Activated CD4-positive, alpha-beta T cell treated with anti-CD3 and anti-CD28 coated beads for 36 hours (primary cell): ENCODE measurements at places on chromosomes 12 and 14. TPM values are rescaled to one million over a fixed set of nuclear protein-coding genes. Genes with fewer than 3 reads are reported as not detected.

SYNDIG1L gene
- not detected for total RNA-seq

C1R gene
- total RNA-seq = 2.2 TPM

DNA sequence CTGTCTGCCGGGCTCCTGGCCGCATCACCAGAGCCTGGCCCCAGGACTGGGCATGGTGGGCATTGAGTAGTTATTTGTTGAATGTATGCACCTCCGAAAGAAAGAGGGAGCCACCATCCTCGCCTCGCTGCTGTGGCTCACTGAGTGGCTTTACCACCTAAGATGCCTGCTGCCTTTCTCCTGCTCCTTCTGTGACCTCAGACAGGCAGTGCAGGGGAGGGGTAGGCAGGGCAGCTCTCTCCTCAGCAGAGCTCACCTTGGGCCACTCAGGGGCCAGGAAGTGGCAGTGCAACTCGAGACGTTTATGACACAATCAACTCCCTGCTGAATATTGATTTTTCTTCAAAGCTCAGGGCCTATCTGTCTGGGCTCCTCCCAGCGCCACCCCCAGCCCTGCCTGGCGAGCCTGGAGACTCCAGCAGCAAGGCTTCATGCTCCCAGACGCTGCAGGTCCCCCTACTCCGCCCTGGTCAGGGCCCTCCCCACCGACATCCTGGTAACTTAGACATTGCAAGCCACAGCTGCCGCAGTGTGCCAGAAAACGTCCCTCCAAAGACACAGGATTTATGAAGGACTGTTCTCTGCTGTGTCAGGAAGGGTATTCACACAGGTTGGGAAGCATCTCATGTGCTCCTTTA, 84.3 kb upstream of the DIO3 start:
- H3K27me3 ChIP-seq = peaks cover 13% of the 10 kb centered on the region
- H3K4me3 ChIP-seq = no peak overlapping the region
- no peak for DNase-seq
- no peaks in the 10 kb centered on the region for H3K36me3 ChIP-seq
- H3K4me1 ChIP-seq = no peaks in the 10 kb centered on the region

GRCh38 chr12:123105211-123105826, 45.6 kb downstream of the PITPNM2 start:
- H3K27ac ChIP-seq = peak overlapping the region; percentile 91
- H3K27me3 ChIP-seq = no peaks in the 10 kb centered on the region
- peaks cover 15% of the 10 kb centered on the region for H3K36me3 ChIP-seq
- no peak overlapping the region for H3K4me3 ChIP-seq

GRCh38 chr14:104749111-104749649, 3.8 kb upstream of the SIVA1 start:
- H3K27ac ChIP-seq = peak overlapping the region; percentile 12
- H3K36me3 ChIP-seq = peaks cover 8% of the 10 kb centered on the region
- DNase-seq = no peak
